Stimulated activated CD8-positive, alpha-beta memory T cell treated with anti-CD3 and anti-CD28 coated beads, Interleukin-2, amount 100 ng/mL, for 1 hour (primary cell): ENCODE measurements at places on chromosomes 5 and 9.

GRCh38 chr5:56039985-56040384 is 45.2 kb upstream of the IL6ST start:
- no peak for DNase-seq

DNA sequence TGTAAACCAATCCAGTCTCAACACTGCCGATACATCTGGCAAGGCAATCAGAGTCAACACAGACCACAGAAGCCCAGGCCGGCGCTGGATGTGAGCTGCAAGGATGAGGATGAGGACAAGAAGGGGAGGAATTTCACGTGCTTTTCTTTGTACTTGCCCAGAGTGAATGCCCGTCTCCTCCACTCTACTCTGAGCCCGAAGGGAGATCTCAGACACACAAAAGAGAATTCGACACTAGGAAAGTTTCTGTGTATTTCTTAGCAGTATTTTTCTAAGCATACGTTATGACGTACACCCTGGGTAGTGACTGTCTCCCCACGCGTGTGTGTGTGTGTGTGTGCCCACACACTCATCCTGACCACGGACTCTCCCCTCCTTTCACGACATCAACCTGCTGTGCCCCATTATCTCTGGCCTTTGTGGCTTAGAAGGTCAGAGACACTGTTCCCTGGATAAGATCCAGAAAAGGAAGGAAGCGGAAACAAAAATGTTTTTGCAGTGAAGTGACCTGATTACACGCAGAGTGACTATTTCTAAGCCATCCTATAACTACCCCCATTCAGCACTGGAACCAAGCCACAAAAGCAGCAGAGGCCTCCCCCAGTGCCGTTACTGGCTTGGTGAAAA is 227.3 kb upstream of the DAPK1 start:
- no peak for DNase-seq

DNA sequence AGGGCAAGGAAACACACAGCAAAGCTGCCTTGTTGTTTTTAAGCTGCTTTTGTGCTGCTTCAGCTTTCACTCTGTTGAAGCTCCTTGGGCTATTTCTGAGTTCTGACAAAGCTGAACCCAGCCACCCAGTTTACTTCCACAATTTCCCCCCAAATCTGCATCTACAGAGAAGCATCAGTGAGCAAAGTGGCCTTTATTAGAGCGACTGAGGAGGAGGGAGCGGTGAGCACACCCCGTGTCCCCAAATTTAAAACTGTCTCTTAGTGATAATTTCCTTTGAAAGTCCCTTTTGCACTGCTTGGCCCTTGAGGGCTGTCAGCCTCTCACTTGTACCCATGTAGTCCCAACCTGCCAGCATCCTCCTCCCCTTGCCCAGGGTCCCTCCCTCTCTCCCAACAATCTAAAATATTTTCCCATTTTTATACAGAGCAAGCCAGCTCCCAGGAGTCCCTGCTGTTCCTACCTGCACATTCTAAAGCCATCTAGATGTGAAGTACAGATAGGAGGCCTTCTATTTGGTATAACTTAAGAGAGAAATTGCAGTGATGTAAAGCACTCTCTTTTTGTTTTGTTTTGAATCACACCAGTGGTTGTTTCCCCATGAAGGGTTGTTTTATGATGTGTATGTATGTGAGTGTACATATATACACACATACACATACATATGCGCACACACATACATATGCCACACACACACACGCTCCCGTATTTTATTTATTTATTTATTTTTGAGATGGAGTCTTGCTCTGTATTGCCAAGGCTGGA is 313.5 kb downstream of the TLE4 start:
- DNase-seq, result no peak

DNA sequence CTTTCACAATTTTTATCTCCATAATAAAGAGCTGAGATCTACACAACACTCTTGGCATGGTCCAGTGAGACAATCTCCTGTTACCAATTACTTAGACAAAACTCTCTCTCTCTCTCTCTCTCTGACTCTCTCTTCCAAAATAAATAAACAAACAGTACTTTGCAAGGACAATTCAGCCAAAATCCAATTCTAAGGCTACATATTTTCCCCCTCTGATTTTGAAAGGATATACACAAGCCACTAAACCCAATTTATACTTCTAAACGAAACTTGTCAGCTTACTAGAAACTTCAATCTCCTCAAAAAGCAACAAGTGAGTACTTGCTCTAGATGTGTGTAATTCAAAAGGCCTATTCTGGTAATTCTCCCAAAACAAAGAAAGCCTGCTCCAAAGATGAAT is 26.3 kb upstream of the TNPO1 start:
- DNase-seq, result no peak

DNA sequence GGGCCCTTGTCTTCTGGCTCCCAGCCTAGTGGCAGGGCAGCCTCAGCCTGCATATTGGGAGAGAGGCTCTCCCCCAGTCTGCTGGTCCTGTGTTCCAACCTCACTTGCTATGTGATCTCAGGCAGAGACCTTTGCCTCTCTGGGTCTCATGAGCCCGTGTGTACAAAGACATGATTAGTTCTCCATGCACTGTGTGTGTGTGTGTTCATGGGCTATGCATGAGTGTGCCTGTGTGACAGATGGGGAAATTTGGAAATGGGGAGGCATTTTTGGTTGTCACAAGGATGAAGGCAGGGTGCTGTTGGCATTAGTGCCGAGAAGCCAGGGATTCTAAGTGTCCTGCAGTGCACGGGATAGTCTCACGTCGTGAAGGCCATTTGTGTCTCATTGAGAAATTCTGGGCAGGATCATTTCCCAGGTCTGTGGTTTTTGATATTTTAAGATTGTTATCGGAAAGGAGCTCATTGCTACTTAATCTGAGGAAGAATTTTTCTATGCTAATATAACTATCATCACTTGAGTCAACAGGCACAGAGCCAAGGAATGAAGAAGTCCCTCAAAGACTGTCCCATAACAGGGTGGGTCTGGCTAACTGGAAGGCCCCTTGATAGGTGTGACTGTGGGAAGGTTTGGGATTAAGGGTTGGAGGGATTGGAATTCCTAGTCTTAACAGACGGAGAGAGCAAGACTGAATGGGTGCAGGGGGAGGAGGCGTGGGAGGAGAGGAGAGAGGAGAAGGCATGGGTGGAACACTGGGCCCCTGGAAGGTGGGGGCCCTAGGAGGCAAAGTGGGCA is 168.5 kb downstream of the RGS3 start:
- no peak for DNase-seq

GRCh38 chr5:7794311-7794710 is 56.6 kb downstream of the CFAP90 start:
- no peak for DNase-seq

DNA sequence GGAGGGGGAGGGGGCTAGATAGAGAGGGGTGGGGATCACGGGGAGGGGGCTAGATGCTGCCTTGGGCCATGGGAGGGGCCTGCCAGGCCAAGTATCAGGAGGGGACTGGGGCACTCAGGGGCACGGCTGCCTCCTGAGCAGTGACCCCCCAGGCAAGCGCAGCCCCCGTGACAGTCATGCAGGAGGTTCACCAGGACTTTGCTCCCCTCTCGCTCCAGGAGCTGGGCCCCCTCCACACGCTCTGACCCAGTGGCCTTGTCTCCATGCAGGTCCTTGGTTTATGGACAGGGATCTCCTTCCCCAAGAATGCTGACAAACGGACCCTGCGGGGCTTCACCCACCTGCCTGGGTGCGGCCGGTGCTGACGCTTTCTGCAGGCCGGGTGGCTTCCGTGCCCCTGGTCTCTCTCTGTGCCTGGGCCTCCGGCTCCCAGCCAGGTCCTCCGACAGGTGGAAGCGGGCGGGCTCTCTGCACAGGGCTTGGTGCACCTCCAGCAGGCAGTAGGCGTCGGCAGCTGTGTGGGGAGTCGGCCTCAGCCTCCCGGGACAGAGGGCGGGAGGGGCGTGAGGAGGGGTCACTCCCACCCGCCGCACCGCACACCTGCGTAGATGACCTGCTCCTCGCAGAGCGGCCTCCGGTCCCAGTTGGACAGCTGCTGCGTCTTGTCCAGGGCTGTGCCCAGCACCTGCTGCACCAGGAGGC is 46.8 kb upstream of the NRARP start:
- no peak for DNase-seq

DNA sequence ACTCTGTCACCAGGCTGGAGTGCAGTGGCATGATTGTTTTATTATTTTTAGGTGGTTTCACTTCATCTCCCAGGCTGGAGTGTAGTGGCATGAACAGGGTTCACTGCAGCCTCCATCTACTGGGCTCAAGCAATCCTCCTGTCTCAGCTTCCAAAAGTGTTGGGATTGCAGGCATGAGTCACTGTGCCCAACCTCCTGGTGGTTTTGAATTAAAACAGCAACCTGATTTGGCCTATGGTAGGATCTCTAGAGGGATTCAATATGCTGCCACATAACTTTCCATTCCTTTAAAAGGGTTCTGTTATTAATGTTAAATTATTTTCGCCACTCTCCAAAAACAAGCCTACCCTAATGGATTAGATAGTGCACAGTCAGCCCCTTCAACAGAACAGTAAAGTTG is 9.9 kb upstream of the HSPA4 start:
- DNase-seq, result no peak

DNA sequence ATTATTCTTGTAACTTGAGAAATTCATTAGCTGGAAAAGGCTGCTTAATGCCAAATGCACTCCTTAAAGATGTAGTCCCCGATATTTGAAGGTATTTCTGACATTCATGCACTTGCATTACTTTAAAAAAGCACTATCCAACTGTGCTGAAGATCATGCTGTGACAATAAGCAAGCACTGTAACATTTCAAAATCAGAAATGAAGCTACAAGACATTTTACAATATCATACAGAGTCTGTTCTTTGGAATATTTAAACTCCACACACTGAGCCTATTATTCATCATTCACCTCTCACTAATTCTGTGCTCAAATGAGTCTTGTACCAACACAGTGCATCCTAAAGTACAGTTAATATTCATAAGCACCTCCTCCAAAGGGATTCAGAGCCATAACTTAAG is 413.2 kb downstream of the CETN3 start:
- no peak for DNase-seq

DNA sequence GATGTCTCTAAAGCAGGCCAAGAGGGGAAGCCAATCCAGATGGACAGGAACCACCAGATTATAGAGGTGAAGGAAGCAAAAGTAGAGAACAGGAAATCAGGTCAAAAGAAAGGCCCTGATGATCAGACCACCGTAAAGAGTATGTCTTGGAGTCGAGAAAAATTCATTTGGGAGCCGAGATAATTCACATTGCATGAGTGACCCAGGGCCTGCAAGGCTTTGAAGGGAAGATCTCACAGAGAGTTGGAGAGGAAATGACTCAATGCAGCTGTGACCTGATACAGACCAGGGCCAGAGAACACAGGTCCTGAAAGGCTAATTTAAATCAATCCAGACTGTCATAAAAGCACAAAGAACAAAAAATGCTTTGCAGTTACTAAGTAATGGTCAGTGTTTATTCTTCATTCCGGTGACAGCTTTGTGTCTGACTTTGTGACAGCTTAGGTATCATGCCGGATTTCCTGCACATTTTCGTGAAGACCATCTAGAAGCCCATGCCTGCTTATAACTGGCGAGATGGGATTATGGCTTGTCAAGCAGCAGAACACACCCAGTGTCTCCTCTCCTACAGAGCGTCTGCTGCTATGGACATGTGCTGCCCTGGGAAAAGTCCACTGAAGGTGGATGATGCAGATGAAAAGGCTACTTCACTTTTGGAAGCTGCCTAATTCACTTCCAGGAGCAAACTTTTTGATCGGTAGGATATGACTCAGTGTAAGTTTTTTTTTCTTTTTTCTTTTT is 5.8 kb upstream of the ACTBL2 start:
- DNase-seq, result no peak

- DNase-seq, result peak; percentile 75
Observed at GRCh38 chr9:136485049-136486045, 2.5 kb upstream of the SEC16A start.

DNA sequence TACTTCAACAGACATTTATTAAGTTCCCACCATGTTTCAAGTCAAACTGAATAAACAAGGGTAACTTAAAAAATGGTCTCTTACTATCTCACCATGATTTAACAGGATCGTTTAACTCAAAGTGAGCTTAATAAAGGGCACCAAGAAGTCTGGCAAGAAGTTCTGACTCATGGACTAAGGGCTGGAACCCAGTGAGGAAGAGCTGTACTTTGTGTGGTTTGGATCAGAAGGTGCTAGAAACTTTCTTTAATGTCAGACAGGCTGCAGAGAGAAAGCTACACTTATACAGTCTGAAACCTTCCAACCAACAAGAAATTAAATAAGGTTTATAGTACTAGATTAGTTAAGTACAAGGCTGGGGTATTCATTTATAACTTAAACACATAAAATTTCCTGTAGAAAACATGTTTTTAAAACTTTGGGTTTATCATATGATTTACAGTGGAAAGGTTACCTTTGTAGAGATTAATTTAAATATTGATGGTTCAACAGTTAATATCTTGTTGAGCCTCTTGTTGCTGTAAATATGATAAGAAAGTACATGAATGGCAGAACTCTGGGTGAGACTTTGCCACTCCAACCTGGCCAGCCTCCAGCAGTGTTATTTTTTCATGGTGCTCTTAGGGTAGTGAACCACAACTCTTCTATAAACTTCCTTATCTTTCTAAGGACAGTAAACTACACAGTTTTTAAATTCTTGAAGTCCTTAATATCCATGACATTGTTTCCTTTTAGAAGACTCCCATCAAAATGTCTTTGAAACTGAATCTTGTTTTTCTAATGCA is 162.8 kb downstream of the MAN2A1 start:
- no peak for DNase-seq

GRCh38 chr5:81195335-81195929 is 37.7 kb upstream of the CKMT2 start:
- DNase-seq, result no peak

GRCh38 chr5:54610197-54610944 is 92.8 kb downstream of the SNX18 start:
- DNase-seq, result peak; percentile 17

DNA sequence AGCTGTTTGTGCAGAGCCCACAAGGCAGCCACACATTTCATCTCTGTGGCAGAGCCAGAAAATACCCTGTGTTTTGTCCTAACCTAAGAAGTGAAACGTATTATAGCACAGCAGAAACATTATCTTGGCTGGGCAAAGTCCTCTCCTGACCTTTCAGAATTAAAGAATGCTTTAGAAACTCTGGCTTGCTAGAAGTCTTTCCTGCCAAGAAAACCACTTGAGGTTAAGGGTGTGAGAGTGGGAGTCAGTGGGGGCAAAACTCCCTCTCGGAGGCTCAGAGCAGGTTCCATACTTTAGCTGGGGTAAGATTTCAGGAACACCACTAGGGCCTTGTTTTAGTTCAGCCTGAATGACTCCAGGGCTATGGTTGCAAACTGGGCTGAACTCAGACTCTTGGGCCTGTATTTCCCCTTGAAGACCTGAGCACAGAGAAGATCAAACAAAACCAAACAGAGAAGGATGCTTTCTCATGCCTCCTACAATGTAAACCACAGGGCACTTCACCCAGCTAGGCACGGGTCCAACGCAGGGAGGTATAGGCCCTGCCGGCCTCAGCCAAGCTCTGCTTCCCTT is 48.0 kb downstream of the ZNF366 start:
- no peak for DNase-seq
